Right ventricle myocardium superior (tissue), 1 donor: ENCODE measurements at places on chromosomes 7 and 10. TPM values are rescaled to one million over a fixed set of nuclear protein-coding genes. Genes with fewer than 3 reads are reported as not detected.

DNA sequence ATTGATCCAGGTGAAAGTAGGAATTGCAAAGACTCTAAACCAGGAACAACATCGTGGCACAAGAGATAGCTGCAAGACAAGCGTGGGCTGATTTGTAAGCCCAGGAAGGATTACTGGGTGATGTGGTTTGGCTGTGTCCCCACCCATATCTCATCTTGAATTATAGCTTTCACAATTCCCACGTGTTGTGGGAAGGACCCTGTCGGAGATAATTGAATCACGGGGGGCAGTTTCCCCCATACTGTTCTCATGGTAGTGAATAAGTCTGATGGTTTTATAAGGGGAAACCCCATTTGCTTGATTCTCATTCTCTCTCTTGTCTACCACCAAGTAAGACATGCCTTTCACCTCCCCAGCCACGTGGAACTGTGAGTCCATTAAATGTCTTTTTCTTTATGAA lies 59.5 kb downstream of the ST8SIA6 start:
- no peak for DNase-seq

DNA sequence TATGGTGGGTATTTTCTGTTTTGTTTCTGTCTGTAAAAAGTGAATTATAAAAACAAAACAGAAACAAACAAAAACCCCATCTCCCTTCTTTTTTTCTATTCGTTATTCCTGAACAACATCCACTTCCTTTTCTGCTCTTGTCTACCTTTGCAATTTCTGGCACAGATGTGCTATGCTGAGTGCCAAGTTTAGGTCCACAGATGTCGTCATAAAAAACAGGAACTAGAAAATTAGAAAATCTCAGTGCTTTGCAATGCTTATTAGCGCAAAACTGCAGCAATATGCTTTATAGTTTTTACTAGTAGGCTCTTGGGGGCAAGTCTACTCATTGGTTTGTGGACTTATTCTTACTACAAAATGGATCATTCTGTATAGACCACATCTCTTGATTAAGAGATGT lies 94.2 kb upstream of the PRKCQ start:
- DNase-seq: no peak

DNA sequence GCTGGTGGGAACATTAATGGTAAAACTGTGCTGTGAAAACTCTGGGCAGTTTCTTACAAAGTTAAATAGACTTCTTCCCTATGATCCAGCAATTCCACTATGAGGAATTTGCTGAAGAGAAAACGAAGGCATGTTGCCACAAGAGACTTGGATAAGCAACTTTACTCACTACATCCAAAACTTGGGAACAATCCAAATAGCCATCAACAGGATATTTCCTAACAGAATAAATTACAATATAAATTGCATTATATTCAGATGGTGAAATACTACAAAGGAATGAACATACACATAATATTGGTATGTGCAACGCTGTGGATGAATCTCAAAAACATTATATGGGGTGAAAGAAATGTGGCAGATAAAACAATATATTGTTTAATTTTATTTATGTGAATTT lies 21.4 kb upstream of the MKI67 start:
- no peak for DNase-seq

- peak; percentile 54 for DNase-seq
Observed at GRCh38 chr10:118531105-118531852, 64.2 kb downstream of the PRLHR start.

GRCh38 chr10:48762064-48763042 lies 77.7 kb downstream of the WDFY4 start:
- DNase-seq: no peak

The CALCR gene
- total RNA-seq: 0.05 TPM

DNA sequence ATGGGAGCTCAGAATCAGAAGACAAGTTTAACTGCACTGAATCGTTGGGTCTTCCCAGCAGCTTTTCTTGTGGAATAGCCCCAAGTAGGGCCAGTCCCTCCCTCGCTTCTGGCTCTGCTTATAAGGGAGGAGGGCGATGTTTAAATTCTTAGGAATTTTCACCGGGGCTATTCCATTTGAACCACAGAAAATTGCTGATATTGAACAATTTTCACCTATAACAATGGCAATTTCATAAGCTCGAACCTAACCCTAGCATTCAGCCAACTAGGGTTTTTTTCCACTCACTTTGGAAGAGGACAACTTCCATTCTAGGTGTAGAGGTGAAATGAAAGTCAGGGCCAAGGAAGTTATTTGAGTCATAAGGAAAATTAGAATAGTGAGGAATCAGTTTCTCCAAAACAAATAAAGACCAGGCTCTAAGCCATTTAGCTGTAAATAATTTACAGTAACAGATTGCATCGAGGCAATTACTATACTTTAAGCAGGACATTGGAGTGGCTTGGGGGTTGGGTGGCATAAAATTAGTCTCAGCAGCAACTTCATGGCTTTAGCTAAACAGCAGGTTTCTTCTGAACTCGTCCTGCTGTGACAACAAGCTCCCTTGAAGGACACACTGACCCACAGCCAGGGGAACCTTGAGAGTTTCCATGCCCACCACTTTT lies 1.5 kb upstream of the ATP6V0A4 start:
- no peak for DNase-seq

The GPR26 gene
- not detected for total RNA-seq

GRCh38 chr7:131502810-131503508 lies 53.5 kb downstream of the PODXL start:
- DNase-seq: peak; percentile 75

GRCh38 chr7:120554960-120555571 lies 282.1 kb downstream of the KCND2 start:
- DNase-seq: no peak

DNA sequence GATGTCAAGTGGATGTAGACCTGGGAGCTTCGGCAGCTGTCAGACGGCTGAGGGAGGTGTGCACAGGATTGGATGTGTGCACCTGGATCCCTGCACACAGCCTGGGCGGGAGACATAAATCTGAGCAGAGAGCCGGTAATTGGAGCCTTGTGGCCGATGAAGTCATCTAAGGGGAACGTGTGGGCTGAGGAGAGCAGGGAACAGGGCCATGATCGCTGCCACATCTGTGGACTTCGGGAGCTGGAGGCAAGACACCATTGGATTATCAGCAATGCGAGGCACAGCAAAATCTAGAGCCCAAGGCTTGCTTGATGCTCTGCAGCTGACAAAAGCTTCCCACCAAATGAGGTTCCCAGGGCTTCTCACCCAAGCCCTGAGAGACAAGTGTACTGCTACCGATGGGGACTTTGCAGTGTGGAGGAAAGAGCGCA lies 147.7 kb downstream of the PTPN20 start:
- DNase-seq: no peak
